HFFc6 (cell line): ENCODE measurements at places on chromosomes 5 and 9. TPM values are rescaled to one million over a fixed set of nuclear protein-coding genes. Genes with fewer than 3 reads are reported as not detected.

- DNase-seq: no peak
These were observed 69.7 kb downstream of the MACROH2A1 start for GRCh38 chr5:135329066-135329912.

GRCh38 chr9:134497283-134497860 is 144.2 kb upstream of the COL5A1 start:
- peak; percentile 17 for DNase-seq

GRCh38 chr5:169668732-169669131 is 31.7 kb downstream of the DOCK2 start:
- peak; percentile 25 for DNase-seq

The TERT gene
- total RNA-seq: 2,468 and 3,809 TPM in 2 replicates

GRCh38 chr5:57653636-57654290 is 171.2 kb upstream of the ACTBL2 start:
- DNase-seq: no peak

DNA sequence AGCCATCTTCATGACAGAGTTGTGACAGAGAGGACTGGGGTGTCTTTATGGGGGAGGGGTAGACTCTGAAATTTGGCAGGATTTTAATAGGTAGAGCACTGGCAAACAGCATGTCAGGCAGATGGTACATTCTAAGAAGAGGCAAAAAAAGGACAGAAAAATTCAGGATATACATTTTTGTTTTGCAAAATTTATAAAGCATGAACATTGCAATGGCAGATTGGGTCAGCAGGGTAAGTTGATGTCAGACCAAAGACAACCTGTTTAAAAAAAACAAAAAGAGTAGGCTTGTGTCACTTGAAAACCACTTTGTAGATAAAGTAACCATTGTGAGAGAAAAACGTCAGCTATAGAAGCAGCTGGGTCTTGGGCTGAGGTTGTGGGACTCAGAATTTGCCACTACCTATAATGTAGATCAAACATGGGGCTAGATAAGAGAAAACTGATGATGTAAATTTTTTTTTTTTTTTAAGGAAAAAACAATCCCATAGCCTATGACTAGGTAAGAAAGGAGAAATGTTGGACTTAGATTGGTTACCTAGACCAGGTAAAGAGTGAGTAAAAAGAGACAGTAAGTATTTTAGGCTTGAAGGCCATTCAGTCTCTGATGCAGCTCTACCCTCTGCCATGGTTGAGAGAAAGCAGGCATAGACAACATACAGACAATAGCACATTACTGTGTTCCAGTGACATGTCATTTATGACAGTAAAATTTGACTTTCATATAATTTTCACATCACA is 8.3 kb downstream of the CAMK4 start:
- no peak for DNase-seq
